ENCODE measurements at places on chromosomes 3 and 15. TPM values are rescaled to one million over a fixed set of nuclear protein-coding genes. Genes with fewer than 3 reads are reported as not detected.
A peak's percentile ranks its signal among the peaks of the same experiment; 100 is the strongest.

GRCh38 chr3:43995547-43996378, 245.9 kb upstream of the TOPAZ1 start:
- H3K27me3 ChIP-seq: peaks cover 86% of the 10 kb centered on the region
- DNase-seq: peak; percentile 23
- H3K27ac ChIP-seq: no peak overlapping the region
- H3K4me3 ChIP-seq: peak overlapping the region; percentile 94

- DNase-seq: peak; percentile 60
- H3K36me3 ChIP-seq: peaks cover 3% of the 10 kb centered on the region
- H3K4me3 ChIP-seq: no peak overlapping the region
- peaks cover 20% of the 10 kb centered on the region for H3K4me1 ChIP-seq
- H3K27me3 ChIP-seq: no peaks in the 10 kb centered on the region
- peak overlapping the region; percentile 41 for H3K27ac ChIP-seq
Observed at GRCh38 chr3:33385423-33385822, 54.8 kb downstream of the UBP1 start.

GRCh38 chr15:45268135-45268534, 16.1 kb downstream of the SLC28A2 start:
- no peaks in the 10 kb centered on the region for H3K36me3 ChIP-seq
- no peaks in the 10 kb centered on the region for H3K27me3 ChIP-seq
- DNase-seq: no peak

The GOLGA8Q gene
- total RNA-seq: 1.0 TPM

DNA sequence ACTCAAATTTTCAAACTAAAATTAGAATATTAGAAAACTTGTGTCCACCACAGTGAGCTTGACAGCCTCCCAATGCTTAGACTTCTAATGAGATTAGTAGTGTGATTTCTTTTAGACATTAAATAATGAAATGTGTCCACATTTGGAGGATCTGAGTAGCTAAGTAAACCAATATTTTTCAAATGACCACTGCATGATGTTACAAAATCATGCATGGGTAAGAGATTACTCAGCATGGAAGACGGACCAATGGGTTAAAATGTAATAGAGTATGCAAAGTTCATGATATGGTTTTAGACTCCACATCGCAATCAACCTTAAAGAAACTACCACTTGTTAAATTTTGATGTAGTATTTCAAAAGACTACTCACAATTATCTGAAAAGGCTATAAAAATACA, 130.6 kb downstream of the IMPG2 start:
- H3K4me3 ChIP-seq: no peak overlapping the region
- H3K27me3 ChIP-seq: peaks cover 32% of the 10 kb centered on the region
- H3K4me1 ChIP-seq: no peaks in the 10 kb centered on the region
- DNase-seq: no peak

The BBS4 gene
- 27.2 TPM for total RNA-seq

- no peak overlapping the region for H3K4me3 ChIP-seq
- H3K36me3 ChIP-seq: no peaks in the 10 kb centered on the region
- peaks cover 8% of the 10 kb centered on the region for H3K4me1 ChIP-seq
- DNase-seq: no peak
- H3K27ac ChIP-seq: no peak overlapping the region
- no peaks in the 10 kb centered on the region for H3K27me3 ChIP-seq
Observed at GRCh38 chr3:114789803-114790202, 357.3 kb downstream of the ZBTB20 start.

- no peak for DNase-seq
- peaks cover 13% of the 10 kb centered on the region for H3K27me3 ChIP-seq
- no peak overlapping the region for H3K4me3 ChIP-seq
- no peaks in the 10 kb centered on the region for H3K4me1 ChIP-seq
- no peak overlapping the region for H3K27ac ChIP-seq
Observed at GRCh38 chr15:68880382-68880781, 49.9 kb upstream of the SPESP1 start.

The EHHADH gene
- total RNA-seq: 5.3 TPM

The FOXL2 gene
- 0.16 TPM for total RNA-seq

- H3K36me3 ChIP-seq: no peaks in the 10 kb centered on the region
- no peak overlapping the region for H3K27ac ChIP-seq
- H3K4me1 ChIP-seq: peaks cover 18% of the 10 kb centered on the region
- H3K27me3 ChIP-seq: no peaks in the 10 kb centered on the region
- no peak for DNase-seq
Observed at GRCh38 chr15:40337597-40337996, 3.1 kb downstream of the CCDC9B start.

DNA sequence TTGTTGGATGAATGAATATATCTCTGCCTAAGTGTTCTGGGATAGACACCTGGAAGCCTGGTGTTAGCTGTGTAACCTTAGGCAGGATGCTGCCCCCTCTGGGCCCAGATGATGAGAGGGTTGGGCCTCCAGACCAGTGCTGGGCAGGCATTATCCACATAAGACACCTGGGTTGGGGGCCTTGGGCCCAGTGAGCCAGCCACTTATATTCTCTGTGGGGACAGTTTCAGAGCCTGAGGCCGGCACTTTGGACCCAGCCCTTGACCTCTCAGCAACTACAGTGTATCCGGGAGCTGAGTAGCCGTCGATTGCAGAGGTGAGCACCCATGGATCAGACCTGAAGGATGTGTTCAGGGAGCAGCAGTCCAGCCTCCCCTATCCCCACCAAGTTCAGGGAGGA, 2.2 kb downstream of the HEMK1 start:
- H3K4me1 ChIP-seq: peaks cover 77% of the 10 kb centered on the region
- DNase-seq: peak; percentile 21
- peaks cover 11% of the 10 kb centered on the region for H3K36me3 ChIP-seq
- H3K27me3 ChIP-seq: no peaks in the 10 kb centered on the region
- peak overlapping the region; percentile 96 for H3K4me3 ChIP-seq
- peak overlapping the region; percentile 92 for H3K27ac ChIP-seq

DNA sequence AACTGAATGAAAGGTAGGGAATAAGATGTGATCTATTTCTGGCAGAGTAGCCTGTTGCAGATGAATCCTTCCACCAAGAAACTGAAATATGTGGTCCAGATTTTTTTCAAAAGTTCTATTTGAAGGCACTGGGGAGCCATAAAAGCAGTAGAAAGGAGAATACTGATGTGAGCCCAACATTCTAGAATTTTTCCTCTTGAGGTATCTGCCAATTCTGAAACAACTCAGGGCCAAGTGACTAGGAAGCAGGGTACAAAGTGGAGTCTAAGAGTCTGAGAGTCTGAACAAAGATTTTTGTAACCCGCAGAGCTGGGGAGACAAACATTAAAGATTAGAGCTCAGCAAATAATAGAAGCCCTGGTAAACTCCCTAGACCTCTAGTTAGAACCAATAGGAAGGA, 58.3 kb upstream of the SLCO3A1 start:
- no peaks in the 10 kb centered on the region for H3K4me1 ChIP-seq
- no peaks in the 10 kb centered on the region for H3K36me3 ChIP-seq
- H3K27me3 ChIP-seq: peaks cover 13% of the 10 kb centered on the region
- H3K27ac ChIP-seq: no peak overlapping the region
- no peak for DNase-seq

DNA sequence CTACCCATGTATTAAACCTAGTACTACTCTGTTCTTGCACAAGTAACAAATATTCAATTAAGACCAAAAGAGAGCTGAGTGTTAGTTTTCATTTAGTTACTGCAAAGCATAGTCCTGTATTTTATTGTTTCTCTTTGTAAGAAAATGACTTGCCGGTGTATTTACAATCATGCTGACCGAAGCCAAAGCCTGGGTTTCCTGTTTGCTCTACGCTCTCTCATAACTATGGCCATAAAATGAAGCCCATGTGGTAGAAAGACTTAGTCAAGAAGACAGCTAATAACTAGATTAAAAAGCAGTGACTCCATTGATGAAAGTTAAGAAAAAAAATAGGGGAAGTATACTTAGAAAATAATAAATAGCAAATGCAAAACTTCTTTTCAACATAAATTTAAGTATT, 479.9 kb downstream of the CNTN4 start:
- H3K4me1 ChIP-seq: no peaks in the 10 kb centered on the region
- peaks cover 6% of the 10 kb centered on the region for H3K27me3 ChIP-seq
- no peak overlapping the region for H3K27ac ChIP-seq
- no peaks in the 10 kb centered on the region for H3K36me3 ChIP-seq

The IQCH gene
- total RNA-seq: 3.7 TPM

GRCh38 chr15:73437543-73438109, 5.3 kb upstream of the REC114 start:
- no peak for DNase-seq
- no peak overlapping the region for H3K4me3 ChIP-seq
- H3K4me1 ChIP-seq: no peaks in the 10 kb centered on the region
- H3K27ac ChIP-seq: no peak overlapping the region
- peaks cover 12% of the 10 kb centered on the region for H3K27me3 ChIP-seq
- H3K36me3 ChIP-seq: no peaks in the 10 kb centered on the region

DNA sequence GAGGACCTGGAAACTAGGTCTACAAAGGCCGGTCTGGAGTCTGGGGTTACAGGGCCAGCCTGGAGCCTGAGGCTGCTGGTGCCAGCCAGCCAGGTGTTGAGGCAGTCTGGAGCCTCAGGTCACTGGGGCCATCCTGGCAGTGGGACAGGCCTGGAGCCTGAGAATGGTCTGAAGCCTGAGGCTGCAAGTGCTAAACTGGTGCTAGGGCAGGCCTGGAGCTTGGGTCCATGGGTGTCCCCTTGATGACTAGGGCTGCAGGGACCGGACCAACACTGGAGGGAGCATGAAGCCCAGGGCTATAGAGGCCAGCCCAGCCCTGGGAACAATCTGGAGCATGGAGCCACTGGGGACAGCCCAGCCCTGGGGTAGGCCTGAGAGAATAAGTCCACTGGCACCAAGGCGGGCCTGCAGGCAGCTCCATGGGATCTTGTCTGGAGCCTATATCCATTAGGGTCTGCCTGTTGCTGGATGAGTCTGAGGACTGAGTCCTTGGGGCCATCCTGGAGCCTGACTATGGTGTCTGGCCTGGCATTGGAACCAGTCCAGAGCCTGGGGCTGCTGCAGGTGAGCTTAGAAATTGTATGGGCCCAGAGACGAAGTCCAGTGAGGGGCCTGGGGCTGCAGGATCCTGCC, 101.9 kb downstream of the GLDN start:
- no peak overlapping the region for H3K4me3 ChIP-seq
- no peak overlapping the region for H3K27ac ChIP-seq
- H3K27me3 ChIP-seq: no peaks in the 10 kb centered on the region
- no peaks in the 10 kb centered on the region for H3K36me3 ChIP-seq
- H3K4me1 ChIP-seq: peaks cover 10% of the 10 kb centered on the region
- DNase-seq: no peak

- H3K27me3 ChIP-seq: peaks cover 63% of the 10 kb centered on the region
- H3K27ac ChIP-seq: no peak overlapping the region
- no peak overlapping the region for H3K4me3 ChIP-seq
- H3K36me3 ChIP-seq: no peaks in the 10 kb centered on the region
Observed at GRCh38 chr3:68912376-68912775, 20.0 kb downstream of the TAFA4 start.

DNA sequence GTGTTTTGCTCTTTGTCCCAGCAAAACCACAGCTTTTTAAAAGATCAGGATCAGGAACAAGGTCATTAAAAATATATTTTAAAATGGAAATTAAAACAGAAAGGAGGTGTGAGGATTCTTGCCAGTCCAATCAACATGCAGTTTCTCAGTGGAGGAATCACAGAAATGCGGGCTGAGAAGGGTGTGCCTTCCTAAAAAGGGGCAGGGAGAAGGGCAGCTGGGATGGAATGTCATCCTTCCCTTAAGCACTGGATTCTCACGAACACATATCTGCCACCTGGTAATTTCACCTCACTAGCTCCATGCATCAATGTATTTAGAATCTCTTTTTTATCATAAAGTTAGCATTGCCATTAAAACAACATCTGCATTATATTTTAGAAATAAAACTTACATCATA, 21.4 kb downstream of the ABI3BP start:
- no peaks in the 10 kb centered on the region for H3K27me3 ChIP-seq
- H3K36me3 ChIP-seq: no peaks in the 10 kb centered on the region
- H3K4me3 ChIP-seq: no peak overlapping the region

- peak overlapping the region; percentile 62 for H3K27ac ChIP-seq
- peaks cover 77% of the 10 kb centered on the region for H3K4me1 ChIP-seq
- peak overlapping the region; percentile 23 for H3K4me3 ChIP-seq
- peaks cover 18% of the 10 kb centered on the region for H3K36me3 ChIP-seq
- no peaks in the 10 kb centered on the region for H3K27me3 ChIP-seq
- DNase-seq: no peak
Observed at GRCh38 chr15:74428970-74429780, 4.6 kb downstream of the SEMA7A start.

- H3K27me3 ChIP-seq: peaks cover 20% of the 10 kb centered on the region
- H3K36me3 ChIP-seq: peaks cover 2% of the 10 kb centered on the region
- H3K4me1 ChIP-seq: no peaks in the 10 kb centered on the region
- H3K4me3 ChIP-seq: no peak overlapping the region
- no peak for DNase-seq
Observed at GRCh38 chr3:13934315-13934714, 54.4 kb upstream of the WNT7A start.

The THOC7 gene
- total RNA-seq: 80.9 TPM

DNA sequence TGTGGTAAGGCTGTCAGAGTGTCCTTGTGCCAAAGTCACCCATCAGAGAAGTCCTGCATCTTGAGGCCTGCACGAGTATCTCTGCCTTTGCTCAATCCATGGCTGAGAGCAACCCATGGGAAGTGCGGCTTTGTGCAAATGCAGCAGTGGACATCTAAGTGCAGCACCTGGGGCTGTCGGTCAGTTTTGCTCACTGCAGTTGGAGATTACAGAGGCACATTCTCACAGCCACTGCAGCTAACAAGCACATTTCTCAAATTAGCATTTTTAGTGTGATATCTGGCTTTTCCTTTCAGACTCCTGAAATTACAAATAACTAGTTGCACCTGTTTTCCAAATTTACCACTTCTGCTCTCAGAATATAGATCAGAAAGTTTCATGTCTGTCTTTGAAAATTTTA, 81.5 kb upstream of the DAZL start:
- no peaks in the 10 kb centered on the region for H3K27me3 ChIP-seq
- no peaks in the 10 kb centered on the region for H3K4me1 ChIP-seq
- no peak overlapping the region for H3K27ac ChIP-seq
- DNase-seq: no peak
- no peak overlapping the region for H3K4me3 ChIP-seq

The FAM3D gene
- total RNA-seq: not detected

The DLEC1 gene
- total RNA-seq: 0.43 TPM

- no peak for DNase-seq
- H3K27ac ChIP-seq: no peak overlapping the region
- no peak overlapping the region for H3K4me3 ChIP-seq
- no peaks in the 10 kb centered on the region for H3K27me3 ChIP-seq
Observed at GRCh38 chr3:31399271-31399670, 133.5 kb upstream of the STT3B start.

- H3K27ac ChIP-seq: no peak overlapping the region
- no peak for DNase-seq
- H3K36me3 ChIP-seq: peaks cover 19% of the 10 kb centered on the region
- no peak overlapping the region for H3K4me3 ChIP-seq
- peaks cover 6% of the 10 kb centered on the region for H3K4me1 ChIP-seq
Observed at GRCh38 chr3:13394363-13394762, 25.8 kb downstream of the NUP210 start.

- no peak overlapping the region for H3K27ac ChIP-seq
- peaks cover 3% of the 10 kb centered on the region for H3K36me3 ChIP-seq
- peaks cover 82% of the 10 kb centered on the region for H3K27me3 ChIP-seq
- peak overlapping the region; percentile 93 for H3K4me3 ChIP-seq
Observed at GRCh38 chr3:138944929-138945708, 1.8 kb downstream of the FOXL2 start.

Data from activated T-cell treated with anti-CD3 and anti-CD28 coated beads, Interleukin-2, amount 50 U/mL, for 72 hours (primary cell).